Activated CD4-positive, alpha-beta memory T cell treated with anti-CD3 and anti-CD28 coated beads for 36 hours (primary cell): ENCODE measurements at places on chromosomes 5 and 9. TPM values are rescaled to one million over a fixed set of nuclear protein-coding genes. Genes with fewer than 3 reads are reported as not detected.
A peak's percentile ranks its signal among the peaks of the same experiment; 100 is the strongest.

- no peak overlapping the region for H3K4me3 ChIP-seq
- H3K27me3 ChIP-seq = no peaks in the 10 kb centered on the region
- peaks cover 43% of the 10 kb centered on the region for H3K4me1 ChIP-seq
- no peaks in the 10 kb centered on the region for H3K36me3 ChIP-seq
- no peak for DNase-seq
Measured at GRCh38 chr9:115038178-115038577, 79.8 kb downstream of the TNC start.

- no peak overlapping the region for H3K4me3 ChIP-seq
- no peak for DNase-seq
- no peak overlapping the region for H3K27ac ChIP-seq
- no peaks in the 10 kb centered on the region for H3K36me3 ChIP-seq
- H3K27me3 ChIP-seq = no peaks in the 10 kb centered on the region
- no peaks in the 10 kb centered on the region for H3K4me1 ChIP-seq
Measured at GRCh38 chr9:75448281-75448680, 360.0 kb downstream of the OSTF1 start.

GRCh38 chr9:133375724-133376654 is at the start of the genes STKLD1 and SURF4:
Gene STKLD1, plus strand, starts transcription at chr9:133376366. Its CDS starts 108 bp downstream, at chr9:133376474.
Gene SURF4, minus strand, starts transcription at chr9:133376060. Its CDS starts 91 bp downstream, at chr9:133375969.
- peak within 1 kb of the TSS; percentile 96 for H3K27ac ChIP-seq
- H3K36me3 ChIP-seq = peaks cover 34% of the 10 kb centered on the region
- no peaks in the 10 kb centered on the region for H3K27me3 ChIP-seq
- H3K4me1 ChIP-seq = peaks cover 35% of the 10 kb centered on the region
- DNase-seq = peak; percentile 97

DNA sequence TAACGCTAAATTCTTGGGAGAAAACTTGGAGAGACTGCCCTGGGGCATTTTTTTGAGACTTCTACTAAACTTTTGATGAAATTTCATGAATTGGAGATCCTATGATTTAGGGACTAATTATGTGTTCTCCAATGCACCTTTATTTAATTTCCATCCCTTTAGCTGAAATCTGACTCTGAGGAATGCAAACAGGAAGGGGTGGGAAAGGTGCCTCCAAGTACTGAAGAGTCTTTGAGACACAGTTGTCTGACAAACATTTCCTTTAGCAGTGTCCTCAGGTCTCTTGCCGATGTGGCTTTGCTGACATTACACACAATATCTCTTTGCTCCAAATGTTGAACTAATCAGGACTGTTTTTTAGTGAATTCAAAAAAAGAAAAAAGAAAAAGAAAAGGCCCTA is 76.9 kb downstream of the LIX1 start:
- DNase-seq = no peak
- no peaks in the 10 kb centered on the region for H3K27me3 ChIP-seq
- H3K36me3 ChIP-seq = no peaks in the 10 kb centered on the region

The SV2C gene
- total RNA-seq = 0.10 TPM

- no peak overlapping the region for H3K27ac ChIP-seq
- H3K27me3 ChIP-seq = peaks cover 1% of the 10 kb centered on the region
- no peaks in the 10 kb centered on the region for H3K4me1 ChIP-seq
- H3K36me3 ChIP-seq = no peaks in the 10 kb centered on the region
Measured at GRCh38 chr5:179194201-179194910, 134.2 kb downstream of the ZNF354C start.

GRCh38 chr9:94576131-94576530 is 17.5 kb downstream of the FBP2 start:
- no peak for DNase-seq
- H3K4me1 ChIP-seq = no peaks in the 10 kb centered on the region
- no peaks in the 10 kb centered on the region for H3K36me3 ChIP-seq
- no peak overlapping the region for H3K27ac ChIP-seq
- H3K4me3 ChIP-seq = no peak overlapping the region

- no peaks in the 10 kb centered on the region for H3K36me3 ChIP-seq
Measured at GRCh38 chr5:22612928-22613327, 240.2 kb downstream of the CDH12 start.

- H3K4me3 ChIP-seq = no peak overlapping the region
- no peak overlapping the region for H3K27ac ChIP-seq
- DNase-seq = no peak
- H3K4me1 ChIP-seq = no peaks in the 10 kb centered on the region
- peaks cover 5% of the 10 kb centered on the region for H3K27me3 ChIP-seq
- no peaks in the 10 kb centered on the region for H3K36me3 ChIP-seq
Measured at GRCh38 chr9:86494644-86495111, 140.5 kb upstream of the TUT7 start.

GRCh38 chr5:61293071-61293470 is 39.0 kb upstream of the ZSWIM6 start:
- no peaks in the 10 kb centered on the region for H3K36me3 ChIP-seq
- no peak overlapping the region for H3K27ac ChIP-seq
- H3K4me1 ChIP-seq = peaks cover 5% of the 10 kb centered on the region
- H3K27me3 ChIP-seq = no peaks in the 10 kb centered on the region
- no peak overlapping the region for H3K4me3 ChIP-seq

- H3K4me1 ChIP-seq = no peaks in the 10 kb centered on the region
- H3K27ac ChIP-seq = no peak overlapping the region
- H3K27me3 ChIP-seq = no peaks in the 10 kb centered on the region
- H3K4me3 ChIP-seq = no peak overlapping the region
- H3K36me3 ChIP-seq = peaks cover 41% of the 10 kb centered on the region
Measured at GRCh38 chr9:137800196-137801022, 77.2 kb upstream of the CACNA1B start.

DNA sequence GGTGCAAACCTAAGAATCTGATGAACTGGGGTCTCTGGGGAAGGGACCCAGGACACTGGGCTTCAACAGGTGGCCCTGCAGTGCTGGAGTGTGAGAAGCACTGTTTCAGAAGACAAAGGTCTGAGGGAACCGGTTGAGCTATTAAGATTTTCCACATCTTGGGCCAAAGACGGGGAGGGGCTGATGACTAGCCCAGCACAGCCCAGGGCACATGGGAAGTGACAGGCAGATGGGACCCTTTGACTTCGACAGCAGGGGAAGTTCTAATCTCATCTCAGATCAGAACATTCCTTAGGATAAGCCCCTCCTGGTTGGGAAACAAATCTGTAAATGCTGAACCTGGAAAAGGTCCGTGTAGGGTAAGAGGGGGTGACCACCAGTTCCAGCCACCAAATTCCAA is 67.4 kb downstream of the RAPGEF1 start:
- peak; percentile 46 for DNase-seq
- H3K36me3 ChIP-seq = peaks cover 13% of the 10 kb centered on the region
- H3K27me3 ChIP-seq = no peaks in the 10 kb centered on the region
- H3K27ac ChIP-seq = peak overlapping the region; percentile 99
- H3K4me3 ChIP-seq = no peak overlapping the region

DNA sequence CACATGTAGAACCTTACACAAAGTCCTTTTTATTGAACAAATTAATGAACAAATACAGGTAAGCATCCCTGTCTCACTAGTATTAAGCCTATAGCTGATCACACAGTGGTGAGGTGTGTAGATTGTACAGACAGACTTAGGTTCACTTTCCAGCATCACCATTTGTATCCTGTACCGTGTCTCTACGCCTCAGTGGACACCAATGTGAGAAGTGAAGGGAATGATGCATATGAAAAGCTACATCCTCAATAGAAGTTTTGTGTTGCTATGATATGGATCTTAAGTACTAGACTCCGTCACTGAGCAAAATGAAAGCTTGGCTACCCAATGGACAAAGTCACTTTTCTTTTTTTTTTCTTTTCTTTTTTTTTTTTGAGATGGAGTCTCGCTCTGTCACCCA is 46.6 kb downstream of the UGCG start:
- H3K4me1 ChIP-seq = peaks cover 25% of the 10 kb centered on the region
- no peaks in the 10 kb centered on the region for H3K36me3 ChIP-seq
- no peak overlapping the region for H3K27ac ChIP-seq
- no peak for DNase-seq
- H3K27me3 ChIP-seq = no peaks in the 10 kb centered on the region
- no peak overlapping the region for H3K4me3 ChIP-seq

The SPATA6L gene
- total RNA-seq = 0.59 TPM

The GKAP1 gene
- total RNA-seq = 4.6 TPM

The SLC9A3 gene
- 1.7 TPM for total RNA-seq

DNA sequence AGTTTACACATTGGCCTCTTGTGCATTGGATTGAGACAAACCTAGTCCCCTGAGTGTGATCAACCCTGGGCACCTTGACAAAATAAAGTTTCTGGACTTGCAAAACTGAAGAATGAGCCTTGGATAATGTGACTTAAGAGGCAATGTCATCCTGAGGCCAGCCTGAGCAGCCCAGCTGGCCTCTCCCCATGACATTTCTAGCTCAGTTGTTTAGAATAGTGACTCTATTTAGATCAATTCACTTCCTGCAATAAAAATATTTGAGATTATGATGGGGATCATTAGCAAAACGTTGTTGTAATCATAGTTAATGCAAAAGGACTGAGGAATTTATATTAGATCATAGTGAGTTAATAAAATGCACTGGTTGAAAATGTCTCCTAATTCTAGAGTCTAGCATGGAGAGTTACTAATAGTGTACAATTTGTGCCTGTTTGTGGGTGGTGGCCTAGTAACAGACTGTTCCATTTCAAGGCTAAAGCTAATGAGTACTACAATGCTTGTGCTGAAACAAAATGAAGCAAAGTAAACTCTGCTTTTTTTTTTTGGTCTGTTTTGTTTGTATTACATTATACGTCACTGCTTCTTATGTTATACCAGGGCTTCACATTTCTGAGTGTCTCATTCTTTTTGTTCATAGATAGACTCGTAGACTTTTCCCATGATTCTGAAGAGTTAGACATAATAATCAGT is 10.9 kb upstream of the RHOBTB3 start:
- peaks cover 13% of the 10 kb centered on the region for H3K4me1 ChIP-seq
- H3K27ac ChIP-seq = no peak overlapping the region
- H3K4me3 ChIP-seq = no peak overlapping the region
- no peak for DNase-seq

DNA sequence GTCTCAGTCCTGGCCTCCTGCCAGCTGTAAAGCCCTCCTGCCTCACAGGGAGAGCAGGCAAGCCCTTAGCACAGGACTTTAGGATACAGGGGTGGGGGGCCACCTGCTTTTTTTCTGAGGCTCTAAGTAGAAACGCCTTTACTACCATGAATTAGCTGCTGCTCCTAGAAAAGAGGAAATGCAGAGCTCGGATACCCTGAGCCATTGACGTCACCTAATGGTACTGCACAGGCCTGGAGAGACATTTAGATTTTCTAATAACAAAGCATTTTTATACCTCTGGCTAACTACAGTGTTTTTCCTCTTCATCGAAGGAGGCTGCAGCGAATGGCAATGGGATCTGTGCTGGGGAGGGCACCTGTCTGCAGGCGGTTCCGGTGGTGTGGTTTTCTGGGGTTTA is 137.0 kb downstream of the WDR41 start:
- peaks cover 17% of the 10 kb centered on the region for H3K4me1 ChIP-seq
- H3K36me3 ChIP-seq = no peaks in the 10 kb centered on the region
- no peak overlapping the region for H3K4me3 ChIP-seq
- no peak overlapping the region for H3K27ac ChIP-seq
- DNase-seq = no peak

The HSD17B3 gene
- not detected for total RNA-seq

The RARS1 gene
- 101 TPM for total RNA-seq
